LHCN-M2 (cell line): ENCODE measurements at places on chromosomes 4 and X.
A peak's percentile ranks its signal among the peaks of the same experiment; 100 is the strongest.

- DNase-seq, result no peak
Observed at GRCh38 chr4:151114338-151114737, 14.9 kb downstream of the RPS3A start.

GRCh38 chrX:119228512-119229252 is 7.4 kb upstream of the PGRMC1 start:
- DNase-seq, result peak; percentile 86

GRCh38 chr4:8703401-8703696 is 110.8 kb downstream of the CPZ start:
- DNase-seq, result no peak

DNA sequence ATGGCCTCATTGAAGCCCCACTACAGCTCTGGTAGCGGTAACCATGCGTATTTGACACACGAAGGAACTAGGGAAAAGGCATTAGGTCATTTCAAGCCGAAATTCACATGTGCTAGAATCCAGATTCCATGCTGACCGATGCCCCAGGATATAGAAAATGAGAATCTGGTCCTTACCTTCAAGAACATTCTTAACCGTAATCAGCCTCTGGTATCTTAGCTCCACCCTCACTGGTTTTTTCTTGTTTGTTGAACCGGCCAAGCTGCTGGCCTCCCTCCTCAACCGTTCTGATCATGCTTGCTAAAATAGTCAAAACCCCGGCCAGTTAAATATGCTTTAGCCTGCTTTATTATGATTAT is 876 bp downstream of the HPRT1 start:
- DNase-seq, result peak; percentile 2

DNA sequence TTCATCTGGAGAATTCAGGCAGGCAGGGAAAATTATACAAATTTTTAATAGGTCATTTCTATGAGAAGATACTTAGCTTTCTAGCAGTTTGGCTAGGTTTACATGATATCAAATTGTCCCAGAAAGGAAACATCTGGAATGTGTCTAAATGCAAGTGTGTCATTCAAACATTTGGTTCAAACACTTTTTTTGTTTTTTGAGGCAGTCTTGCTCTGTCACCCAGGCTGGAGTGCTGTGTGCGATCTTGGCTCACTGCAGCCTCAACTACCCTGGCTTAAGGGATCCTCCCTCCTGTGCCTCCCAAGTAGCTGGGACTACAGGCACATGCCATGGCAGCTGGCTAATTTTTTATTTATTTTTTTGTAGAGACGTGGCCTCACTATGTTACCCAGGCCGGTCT is 31.6 kb downstream of the SPARCL1 start:
- no peak for DNase-seq
